Cerebellum (tissue), 4 donors: ENCODE measurements at places on chromosomes 13 and 19. TPM values are rescaled to one million over a fixed set of nuclear protein-coding genes. Genes with fewer than 3 reads are reported as not detected.

DNA sequence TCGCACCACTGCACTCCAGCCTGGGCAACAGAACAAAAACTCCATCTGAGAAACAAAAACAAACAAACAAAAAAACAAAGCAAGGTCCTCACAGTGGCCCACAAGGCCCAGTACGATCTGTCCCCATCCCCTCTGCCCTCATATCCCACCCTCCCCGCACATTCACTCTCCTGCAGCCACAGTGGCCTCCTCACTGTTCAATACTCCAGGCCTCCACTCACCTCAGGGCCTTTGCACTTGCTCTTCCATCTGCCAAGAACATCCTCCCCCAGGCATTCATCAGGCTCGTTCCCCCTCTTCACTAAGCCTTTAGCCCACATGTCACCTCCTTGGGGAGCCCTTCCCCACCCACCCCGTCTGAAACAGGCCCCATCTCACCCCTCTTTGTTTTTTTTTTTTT lies 4.6 kb downstream of the TMEM143 start:
- DNase-seq = no peak

- DNase-seq = no peak
Measured at GRCh38 chr19:58578012-58578925, 5.1 kb upstream of the MZF1 start.

The PPP1R13L gene
- 1.4 TPM for total RNA-seq

- DNase-seq = no peak
Measured at GRCh38 chr13:47117268-47117667, 220.4 kb upstream of the HTR2A start.

The DIAPH3 gene
- 9.3 TPM for total RNA-seq

DNA sequence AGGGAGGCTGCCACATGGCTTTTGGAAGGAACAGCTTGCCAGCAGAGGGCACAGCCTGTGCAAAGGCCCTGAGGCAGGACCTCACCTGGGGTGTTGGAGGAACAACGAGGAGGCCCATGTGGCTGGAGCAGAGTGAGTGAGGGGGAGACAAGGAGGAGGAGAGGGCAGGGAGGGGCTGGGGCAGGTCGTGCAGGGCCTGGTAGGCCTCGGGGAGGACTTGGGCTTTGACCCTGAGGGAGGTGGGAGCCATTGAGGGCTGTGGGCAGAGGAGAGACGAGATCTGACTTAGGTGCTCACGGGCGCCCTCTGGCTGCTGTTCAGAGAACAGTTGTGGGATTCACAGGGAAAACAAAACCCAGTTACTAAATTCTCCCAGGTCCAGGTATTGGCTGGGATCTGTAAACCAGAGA lies 25.2 kb downstream of the ZNRF4 start:
- DNase-seq = no peak

GRCh38 chr13:113421673-113422270 lies 31.5 kb downstream of the ADPRHL1 start:
- no peak for DNase-seq

The NALCN gene
- 28.7 TPM for total RNA-seq

The SYNGR4 gene
- total RNA-seq = 0.27 TPM

DNA sequence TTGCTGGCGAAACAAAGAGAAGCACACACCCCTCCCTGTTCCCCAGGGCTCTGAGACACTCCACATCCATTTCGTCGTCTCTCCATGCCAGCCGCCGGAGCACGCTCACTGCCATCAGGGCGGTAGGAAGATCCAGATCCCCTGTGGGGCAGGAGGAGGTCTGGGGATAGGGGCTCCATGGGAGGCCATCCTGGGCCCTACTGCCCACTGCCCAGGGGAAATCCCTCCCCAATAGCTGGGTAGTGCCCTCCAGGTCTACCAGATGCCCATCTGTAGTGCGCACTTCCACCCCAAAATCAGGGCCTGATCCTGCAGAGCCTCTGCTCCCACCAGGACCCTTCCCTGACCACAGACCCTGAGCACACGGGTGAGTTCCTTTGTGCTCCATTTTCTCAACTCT lies 80.3 kb downstream of the EFNB2 start:
- DNase-seq = no peak

The KASH5 gene
- total RNA-seq = not detected

DNA sequence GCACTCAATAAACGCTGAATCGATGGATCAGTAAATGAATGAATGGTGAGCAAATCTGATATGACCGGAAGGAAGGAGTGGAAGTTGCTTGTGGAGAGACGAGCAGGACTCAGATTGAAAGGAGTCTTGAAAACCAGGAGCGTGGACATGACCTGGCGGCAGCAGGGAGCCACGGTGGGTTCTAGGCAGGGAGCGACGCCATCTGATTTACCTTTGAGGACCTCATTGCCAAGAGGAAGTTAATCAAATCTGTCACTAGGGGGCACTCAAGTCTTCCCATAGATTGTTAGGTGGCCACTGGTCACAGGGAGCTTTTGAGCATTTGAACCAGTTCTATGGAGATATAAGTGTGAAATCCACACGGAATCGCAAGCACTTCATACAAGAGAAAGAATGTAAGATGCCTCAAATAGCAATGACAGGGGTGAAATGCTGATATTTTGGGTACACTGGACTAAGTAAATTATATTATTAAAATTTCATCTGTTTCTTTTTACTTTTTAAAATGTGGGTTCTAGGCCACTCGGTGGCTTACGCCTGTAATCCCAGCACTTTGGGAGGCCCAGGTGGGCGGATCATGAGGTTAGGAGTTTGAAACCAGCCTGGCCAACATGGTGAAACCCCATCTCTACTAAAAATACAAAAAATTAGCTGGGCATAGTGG lies 9.2 kb upstream of the FBN3 start:
- peak; percentile 84 for DNase-seq

GRCh38 chr19:56142087-56142787 lies 1.1 kb downstream of the ZNF444 start:
- no peak for DNase-seq

GRCh38 chr19:7729831-7730285 lies 2.1 kb downstream of the CLEC4G start:
- DNase-seq = peak; percentile 30

The CRTC1 gene
- 12.8 TPM for total RNA-seq

The P2RY11 gene
- total RNA-seq = 4.9 TPM

DNA sequence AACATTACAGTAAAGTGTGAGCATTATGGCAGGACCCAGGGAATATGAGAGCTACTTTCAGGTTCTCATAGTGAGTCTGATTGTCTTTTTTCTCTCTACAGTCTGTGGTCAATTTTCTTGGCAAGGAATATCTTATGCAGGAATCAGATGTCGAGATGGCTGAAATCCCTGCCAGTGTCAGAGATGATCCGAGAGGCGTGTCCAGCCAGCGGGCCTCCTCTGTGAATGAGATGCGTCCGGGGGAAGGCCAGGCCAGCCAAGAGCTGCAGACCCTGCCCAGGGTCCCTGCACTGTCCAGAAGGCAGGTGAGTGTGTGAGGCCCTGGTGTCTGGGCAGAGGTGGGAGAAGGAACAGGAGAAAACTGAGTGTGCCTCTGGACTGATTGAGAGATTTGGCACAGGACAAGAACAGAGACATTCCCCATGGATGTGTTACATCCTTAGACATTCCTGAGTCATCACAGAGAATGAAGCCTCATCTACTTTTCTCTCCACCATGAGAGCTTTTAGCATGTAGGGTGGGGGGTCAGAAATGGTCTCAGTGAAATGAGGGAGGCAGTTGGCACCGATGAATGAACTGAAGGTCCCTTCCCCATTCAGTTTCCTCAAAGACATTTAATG lies 27.3 kb upstream of the EDDM13 start:
- DNase-seq = no peak

The MYH14 gene
- 2.6 TPM for total RNA-seq

The TEX29 gene
- total RNA-seq = 0.45 TPM

- no peak for DNase-seq
Measured at GRCh38 chr19:13234518-13234917, 84.3 kb downstream of the IER2 start.

DNA sequence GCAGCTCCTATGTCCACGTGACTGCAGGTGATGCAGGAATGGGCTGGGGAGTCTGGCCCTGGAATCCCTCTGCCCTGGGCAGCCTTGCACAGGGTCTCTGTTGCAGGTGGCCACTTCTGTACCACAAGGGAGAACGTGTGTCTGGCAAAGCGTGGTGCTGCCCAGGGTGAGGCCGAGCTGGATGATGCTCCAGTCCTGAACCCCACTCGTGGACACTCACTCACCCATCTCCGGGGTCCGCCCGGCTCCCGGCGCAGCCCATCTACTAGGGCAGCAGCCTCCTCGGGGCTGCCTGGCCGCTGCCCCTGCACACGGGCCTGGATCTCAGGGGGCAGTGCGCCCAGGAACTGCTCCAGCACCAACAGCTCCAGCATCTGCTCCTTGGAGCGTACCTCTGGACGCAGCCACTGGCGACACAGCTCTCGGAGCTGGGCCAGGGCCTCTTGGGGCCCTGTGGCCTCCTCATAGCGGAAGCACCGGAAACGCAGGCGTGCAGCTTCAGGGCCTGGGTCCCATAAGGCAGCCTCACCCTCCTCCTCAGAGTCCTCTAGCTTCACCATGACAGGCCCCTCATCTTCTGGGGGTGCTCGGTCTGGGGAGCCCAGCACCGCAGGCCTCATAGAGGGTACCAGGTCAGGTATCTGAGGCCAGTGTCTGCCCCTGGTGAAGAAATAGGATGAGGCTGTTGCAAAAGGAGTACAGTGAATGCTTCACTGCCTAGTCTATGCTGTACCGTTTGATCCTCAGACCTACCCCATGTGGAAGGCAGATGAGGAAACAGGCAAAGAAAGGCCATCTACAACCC lies 2.2 kb downstream of the MZF1 start:
- no peak for DNase-seq

The DENND1C gene
- 0.18 TPM for total RNA-seq

- DNase-seq = no peak
Measured at GRCh38 chr13:111337741-111338140, 17.3 kb downstream of the TEX29 start.

The SWSAP1 gene
- total RNA-seq = 0.64 TPM

- DNase-seq = peak; percentile 57
Measured at GRCh38 chr13:46721054-46721453, 75.9 kb downstream of the ESD start.

The GPR12 gene
- 25.2 TPM for total RNA-seq

DNA sequence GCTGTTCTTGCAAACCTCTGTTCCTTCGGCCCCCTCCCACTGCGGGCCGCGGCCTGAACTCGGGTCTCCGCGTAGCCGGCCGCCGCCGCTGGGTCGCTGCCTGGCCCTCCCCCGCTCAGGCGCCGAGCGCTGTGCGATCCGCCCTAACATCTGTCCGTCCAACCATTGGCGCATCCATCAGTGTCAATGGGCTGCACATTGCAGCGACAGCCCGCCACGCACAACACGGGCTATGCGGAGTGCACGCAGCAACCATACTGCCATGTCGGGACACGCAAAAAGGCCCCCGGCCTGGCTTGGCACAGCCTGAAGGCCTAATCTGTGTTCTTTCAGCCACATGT lies 2.6 kb upstream of the TSHZ3 start:
- DNase-seq = no peak

- DNase-seq = no peak
Measured at GRCh38 chr19:28633319-28634018, 579.5 kb downstream of the UQCRFS1 start.

The BSG gene
- 94.5 TPM for total RNA-seq

The CERS1 gene
- 19.1 TPM for total RNA-seq

The S1PR5 gene
- total RNA-seq = 0.18 TPM

GRCh38 chr19:813219-814151 lies 8.3 kb downstream of the PLPPR3 start:
- no peak for DNase-seq

- DNase-seq = no peak
Measured at GRCh38 chr19:32863301-32863700, 6.3 kb downstream of the SLC7A9 start.

The MAP2K7 gene
- 8.5 TPM for total RNA-seq

GRCh38 chr13:65921933-65922332 lies 1308.2 kb downstream of the PCDH9 start:
- no peak for DNase-seq

- no peak for DNase-seq
Measured at GRCh38 chr13:99058527-99059495, 80.9 kb upstream of the DOCK9 start.

The ZNF442 gene
- total RNA-seq = 7.1 TPM

- DNase-seq = peak; percentile 96
Measured at GRCh38 chr19:49801966-49802661, 11.0 kb downstream of the FUZ start.

- no peak for DNase-seq
Measured at GRCh38 chr19:4639531-4640246, 373 bp downstream of the TNFAIP8L1 start.

DNA sequence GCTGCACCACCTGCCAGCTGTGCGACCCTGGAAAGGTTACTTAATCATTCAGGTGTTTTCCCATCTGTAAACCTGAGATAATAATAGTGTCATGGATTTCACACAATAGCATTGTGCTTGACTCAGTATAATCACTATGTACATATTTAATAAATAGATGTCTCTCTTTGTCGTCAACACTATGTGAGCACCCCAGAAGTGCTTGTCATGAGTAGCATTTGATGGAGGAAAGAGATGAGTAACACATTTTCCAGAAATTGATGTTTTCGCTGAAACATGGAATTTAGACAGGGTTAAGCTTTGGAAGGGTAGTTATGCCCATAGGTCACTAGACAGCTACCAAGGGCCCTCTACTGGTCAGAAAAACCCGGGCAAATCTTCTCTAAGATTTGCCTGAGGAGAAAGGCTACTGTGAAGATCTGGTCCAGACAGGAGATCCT lies 9.5 kb upstream of the MBNL2 start:
- no peak for DNase-seq

- DNase-seq = no peak
Measured at GRCh38 chr19:7575434-7576040, 20.1 kb upstream of the CAMSAP3 start.

DNA sequence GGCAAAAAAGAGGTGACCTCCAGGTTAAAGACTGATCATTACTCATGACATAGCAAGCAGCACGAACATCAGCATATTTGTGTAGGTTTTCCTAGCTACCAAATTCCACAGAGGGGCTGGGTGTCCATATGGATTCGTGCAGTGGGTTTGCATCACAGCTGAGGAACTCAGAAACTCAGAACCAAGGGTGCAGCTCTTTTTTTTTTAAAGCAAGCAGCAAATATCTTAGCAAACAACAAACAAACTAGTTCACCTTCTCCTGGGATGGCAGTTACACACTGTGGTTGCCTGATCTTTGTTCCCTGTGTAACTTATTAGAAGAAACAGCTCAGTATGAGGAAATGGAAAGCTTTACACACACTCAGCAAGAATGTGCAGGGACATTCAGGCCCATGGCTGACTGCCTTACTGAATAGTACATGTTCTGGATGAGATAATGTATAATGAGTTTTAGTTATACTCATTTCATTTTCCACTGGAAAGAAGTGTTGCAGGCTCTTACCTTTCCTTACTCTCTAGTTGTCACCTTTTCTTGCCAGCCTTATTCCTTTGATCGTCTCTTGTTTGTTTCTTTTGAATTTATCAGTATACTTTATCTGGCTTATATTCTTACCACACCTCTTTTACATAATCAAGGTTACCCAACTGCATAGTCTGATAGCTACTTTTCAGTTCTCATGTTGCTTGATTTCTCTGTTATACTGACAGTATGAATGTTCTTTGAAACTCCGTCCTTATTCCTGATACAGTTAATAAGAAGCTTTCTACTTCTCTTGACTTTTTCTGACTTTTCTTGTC lies 4.3 kb downstream of the NDFIP2 start:
- no peak for DNase-seq

The MIA gene
- 2.5 TPM for total RNA-seq
